ENCODE measurements at places on chromosomes 1 and 21.

DNA sequence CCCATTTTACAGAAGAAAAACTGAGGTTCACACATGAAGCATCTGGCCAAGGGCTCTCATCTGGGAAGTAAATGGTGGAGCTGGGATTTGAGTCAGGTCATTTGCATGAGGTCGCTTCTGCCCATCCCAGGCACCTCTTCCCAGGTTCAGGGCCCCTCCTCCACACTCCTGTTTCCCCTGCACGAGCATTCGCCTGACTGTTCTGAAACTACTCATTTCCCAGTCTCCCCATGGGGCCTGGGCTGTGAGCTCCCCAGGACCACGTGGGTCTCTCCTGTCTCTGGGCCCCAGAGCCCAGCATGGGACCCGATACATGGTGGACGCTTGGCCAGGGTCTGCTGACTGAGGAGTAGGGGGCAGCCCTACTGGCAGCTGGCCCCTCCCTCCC lies 360.8 kb downstream of the MATN1 start:
- no peak for DNase-seq

GRCh38 chr1:42658877-42659337 lies 684 bp downstream of the PPIH start:
- no peak for DNase-seq

DNA sequence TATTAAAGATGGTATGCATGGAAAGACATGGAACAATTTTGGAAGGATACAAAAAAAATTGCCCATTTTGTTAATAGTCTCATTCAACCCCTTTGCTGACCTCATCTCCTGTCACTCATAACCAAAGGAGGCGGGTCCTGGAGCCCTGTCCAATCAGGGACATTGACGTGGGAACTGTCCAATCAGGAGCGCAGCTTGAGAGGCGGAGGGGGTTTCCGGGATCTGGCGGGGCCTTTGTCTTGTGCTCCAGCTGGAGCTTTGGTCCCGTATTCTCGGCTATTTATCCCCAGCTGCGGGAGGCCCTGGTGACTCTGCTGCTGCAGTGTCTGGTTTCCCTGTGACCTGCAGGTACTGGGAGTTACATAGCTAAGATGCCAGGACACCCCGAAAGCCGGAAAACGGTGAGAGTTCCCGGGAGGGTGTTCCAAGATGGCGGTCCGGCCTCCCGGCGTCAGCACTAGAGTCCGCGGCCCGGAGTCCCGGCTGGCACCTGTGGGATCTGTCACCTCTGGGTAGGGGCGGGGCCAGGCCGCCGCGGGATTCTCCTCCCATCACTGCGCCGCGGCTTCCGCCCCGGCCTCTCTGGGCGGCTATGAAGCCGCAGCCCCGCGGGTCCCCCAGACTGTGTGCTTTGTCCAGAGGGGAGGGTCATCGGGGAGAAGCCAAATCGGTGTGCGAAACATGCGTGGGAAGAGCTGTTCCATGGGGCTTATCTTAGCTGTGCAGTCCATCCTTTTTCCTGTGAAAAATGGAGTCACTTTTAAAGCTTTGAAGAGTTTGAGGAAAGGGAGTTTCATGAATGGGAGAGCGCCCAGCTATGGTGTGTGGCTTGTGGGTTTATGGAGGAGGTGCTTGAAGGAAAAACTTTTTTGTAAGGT lies at the start of gene ZNF678:
Gene ZNF678 (plus strand): TSS at position 233 of the 878 bp plus-strand sequence. CDS start 87,436 bp downstream, outside the sequence.
- DNase-seq, result peak; percentile 58

GRCh38 chr21:40636026-40636425 lies 210.9 kb downstream of the DSCAM start:
- no peak for DNase-seq

GRCh38 chr1:16605532-16606505 lies 7.5 kb downstream of the NBPF1 start:
- no peak for DNase-seq

DNA sequence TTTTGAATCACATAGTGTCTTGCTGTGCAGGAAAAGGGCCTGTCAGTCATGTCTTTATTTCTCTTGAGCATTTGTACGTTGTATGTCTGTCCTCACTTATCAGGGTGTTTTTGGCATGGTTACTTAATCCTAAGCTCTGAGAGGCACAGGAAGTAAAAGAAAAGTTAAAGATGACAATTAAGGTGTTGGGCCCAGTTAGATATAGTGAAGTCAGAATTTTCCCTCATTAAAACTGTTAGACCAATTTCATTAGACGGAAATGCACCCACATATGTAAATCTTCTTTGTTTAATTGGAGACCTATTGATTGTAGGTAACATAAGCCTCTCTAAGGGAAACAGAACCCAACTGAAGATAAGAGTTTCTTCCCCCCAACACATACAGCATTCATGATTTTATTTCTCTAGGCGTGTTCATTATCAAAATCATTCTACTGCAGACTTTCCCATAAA lies 21.9 kb downstream of the NFIA start:
- DNase-seq, result no peak

GRCh38 chr1:172326136-172326535 lies 94.3 kb upstream of the C1orf105 start:
- no peak for DNase-seq

DNA sequence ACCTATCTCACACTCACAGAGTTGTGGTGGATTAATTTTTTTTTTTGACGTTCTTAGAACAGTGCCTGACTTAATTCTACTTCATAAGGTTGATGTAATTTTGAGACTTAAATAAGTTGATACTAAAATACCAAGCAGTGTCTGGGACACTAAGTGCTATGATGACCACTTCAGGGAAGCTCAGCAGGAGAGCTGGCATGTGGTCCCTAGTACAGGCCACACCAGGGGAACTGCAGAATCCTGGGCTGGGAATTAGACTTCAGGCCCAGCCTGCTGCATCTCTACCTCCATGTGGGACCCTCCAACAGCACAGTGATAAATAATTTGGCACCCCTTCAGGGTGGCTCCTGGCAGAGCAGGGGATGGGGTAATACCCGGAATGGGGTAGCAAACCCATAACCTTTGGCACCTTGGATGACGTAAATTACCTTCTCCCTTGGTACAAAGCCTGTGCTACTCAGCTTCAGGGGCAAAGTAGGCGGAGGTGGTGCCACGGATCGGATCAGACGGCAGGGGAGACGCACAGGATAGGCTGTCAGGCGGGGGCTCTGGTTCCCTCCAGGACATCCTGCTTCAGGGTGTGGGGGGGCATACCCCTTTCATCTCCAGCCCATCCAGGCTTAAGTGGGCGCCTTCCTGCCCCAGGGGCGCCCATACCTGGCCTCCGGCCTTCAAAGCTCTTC lies 4.8 kb downstream of the MFSD2A start:
- no peak for DNase-seq

GRCh38 chr1:227318016-227318852 lies at the start of gene CDC42BPA:
TSS of gene CDC42BPA (minus strand) at chr1:227318492. CDS start at chr1:227317182, 1,310 bp downstream.
- peak; percentile 4 for DNase-seq

DNA sequence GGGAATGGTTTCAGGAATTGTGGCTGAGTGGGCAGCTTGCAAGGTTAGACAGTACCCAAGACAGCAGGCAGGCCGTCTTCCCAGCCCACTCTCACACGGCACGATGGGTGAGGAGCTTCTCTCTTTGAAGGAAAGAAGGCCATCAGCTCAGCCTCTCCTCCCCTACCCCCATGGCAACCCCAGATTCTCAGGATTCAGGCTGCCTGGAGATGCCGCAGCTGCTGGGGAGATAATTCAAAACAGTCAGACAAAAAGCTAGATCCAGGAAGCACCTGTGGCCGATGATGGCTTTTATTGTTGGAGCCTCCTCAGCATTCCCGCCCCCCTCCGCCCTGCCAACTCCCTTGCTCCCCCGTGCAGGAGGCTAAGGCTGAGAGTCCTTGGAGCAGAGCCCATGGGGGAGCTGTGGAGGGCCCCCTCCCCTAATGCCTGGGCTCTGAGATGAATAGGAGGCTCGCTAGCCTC lies 220.5 kb downstream of the TRABD2B start:
- no peak for DNase-seq

GRCh38 chr1:209207701-209208286 lies 375.7 kb upstream of the CAMK1G start:
- no peak for DNase-seq

DNA sequence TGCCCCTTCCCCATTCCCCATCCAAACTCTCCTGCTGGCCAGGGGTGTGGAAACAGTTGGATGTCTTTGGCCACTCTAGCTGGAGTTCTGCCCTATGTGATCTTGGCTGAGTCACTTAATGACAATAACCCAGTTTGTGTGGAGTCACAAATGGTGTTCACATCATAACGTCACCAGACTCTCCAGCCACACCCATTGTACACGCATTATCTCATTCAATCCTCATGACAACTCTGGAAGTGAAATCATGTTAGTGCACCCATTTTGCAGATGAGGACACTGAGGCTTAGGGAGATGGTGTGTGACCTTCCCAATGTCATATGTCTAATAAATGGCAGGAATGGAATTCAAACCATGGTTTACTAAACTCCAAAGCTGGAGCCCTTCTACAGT lies 1.2 kb upstream of the CDA start:
- DNase-seq, result no peak

DNA sequence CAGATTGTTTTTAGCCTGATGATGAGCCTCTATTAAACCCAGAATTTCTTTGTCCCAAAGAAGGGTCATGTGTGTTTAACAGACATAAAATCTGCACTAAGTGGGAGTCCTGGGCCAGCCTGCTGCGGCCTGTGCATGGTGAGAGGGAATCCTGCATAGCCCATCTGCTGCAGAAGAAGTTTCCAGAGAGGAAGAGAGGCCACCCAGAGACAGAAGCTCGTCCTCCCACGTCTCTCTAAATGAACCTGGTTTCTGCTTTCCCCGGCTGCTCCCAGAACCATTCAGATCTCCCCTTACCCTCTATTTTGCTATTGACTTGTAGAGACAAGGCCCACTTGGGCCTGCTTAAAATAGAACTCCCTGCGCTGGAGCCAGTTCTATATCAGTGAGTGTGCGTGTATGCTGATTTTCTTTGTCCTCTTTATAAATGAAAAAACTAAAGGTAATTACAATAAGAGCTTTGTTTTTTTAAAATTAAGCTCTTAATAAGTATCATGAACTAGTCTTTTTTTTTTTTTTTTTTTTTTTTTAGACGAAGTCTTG lies 142.8 kb upstream of the RAB4A start:
- DNase-seq, result no peak

DNA sequence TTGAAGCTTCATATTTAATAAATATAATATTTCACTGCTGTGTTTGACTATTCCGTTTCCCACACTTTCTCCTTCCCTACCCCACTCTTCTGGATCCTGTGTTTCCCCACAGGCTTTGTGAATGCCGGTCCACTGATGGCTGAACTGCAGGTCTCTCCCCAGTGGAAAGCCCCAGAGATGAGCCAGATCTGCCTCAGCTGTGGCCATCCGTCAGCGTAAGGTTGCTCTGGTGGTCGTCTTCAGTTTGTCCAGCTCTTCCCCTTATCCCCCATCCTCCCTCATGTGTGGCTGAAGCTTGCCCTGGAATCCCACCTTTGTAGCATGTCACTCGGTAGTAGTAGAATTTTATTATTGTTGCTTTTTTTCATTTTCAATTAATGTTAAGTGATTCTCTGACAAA lies 11.4 kb downstream of the SMAP2 start:
- no peak for DNase-seq

- no peak for DNase-seq
Measured at GRCh38 chr1:153355445-153356071, 2.1 kb upstream of the S100A9 start.

- no peak for DNase-seq
Measured at GRCh38 chr1:18020021-18020817, 87.4 kb upstream of the IGSF21 start.
